ENCODE measurements at places on chromosomes 3 and 15.

GRCh38 chr3:41683666-41684350 lies 278.1 kb downstream of the ULK4 start:
- DNase-seq = peak; percentile 24

GRCh38 chr3:187952849-187953248 lies 201.1 kb upstream of the LPP start:
- DNase-seq = no peak

DNA sequence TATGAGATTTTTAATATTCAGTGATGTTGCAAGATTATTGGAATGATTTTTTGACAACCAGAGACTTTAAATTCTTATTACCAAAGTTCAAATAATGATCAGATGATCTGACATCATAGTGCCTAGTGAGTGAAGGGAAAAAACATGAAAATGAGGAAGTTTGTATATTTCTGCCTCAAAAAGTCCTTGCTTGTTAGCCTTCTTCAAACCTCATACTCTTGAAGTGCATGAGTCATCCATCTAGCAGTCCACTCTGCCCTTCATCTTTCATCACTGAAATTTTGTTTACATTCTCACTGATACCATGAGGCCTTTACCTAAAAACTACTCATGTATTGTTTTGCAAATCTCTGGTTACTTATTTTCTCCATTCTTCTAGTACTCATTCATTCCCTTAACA lies 23.9 kb upstream of the OR5H6 start:
- no peak for DNase-seq

- peak; percentile 73 for DNase-seq
Observed at GRCh38 chr3:150094150-150094933, 123.6 kb upstream of the PFN2 start.

DNA sequence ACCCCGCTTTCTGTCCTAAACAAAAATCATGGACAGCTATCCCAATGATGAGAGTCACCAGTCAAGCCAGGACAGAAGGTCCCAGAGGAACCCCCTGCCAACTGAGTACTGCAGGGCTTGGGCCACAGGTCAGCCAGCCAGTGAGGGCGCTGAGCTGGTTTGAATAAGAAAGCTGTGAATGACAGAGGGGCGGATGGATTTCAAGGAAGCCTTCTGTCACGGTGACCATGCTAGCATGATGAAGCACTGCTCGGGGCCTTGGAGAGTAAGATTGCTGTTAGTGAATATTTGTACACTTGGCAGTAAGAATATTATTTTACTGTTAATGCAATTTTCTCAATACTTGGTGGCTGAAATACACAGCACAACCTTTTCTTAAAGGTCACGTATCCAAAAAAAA lies 734.0 kb upstream of the NR2F2 start:
- DNase-seq = no peak

GRCh38 chr3:49534581-49535441 lies 19.5 kb upstream of the BSN start:
- no peak for DNase-seq

DNA sequence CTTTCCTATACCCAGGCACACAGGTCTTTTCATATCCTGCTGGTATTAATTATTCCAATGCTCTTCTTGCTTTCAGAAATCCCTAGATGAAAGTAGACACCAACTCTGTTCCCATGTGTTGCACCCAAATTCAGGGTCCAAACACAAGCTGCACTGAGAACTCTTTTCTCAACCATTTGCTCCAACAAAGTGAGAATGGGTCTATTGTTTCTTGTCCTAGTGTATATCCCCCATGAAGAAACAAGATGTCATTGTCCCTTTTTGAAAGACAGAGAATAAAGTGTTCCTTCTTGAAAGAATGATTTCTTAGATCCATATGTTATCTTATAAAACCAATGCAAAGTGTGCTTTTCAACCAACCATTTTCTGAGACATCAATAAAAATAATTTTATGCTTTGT lies 353.7 kb downstream of the CNTN6 start:
- DNase-seq = no peak

DNA sequence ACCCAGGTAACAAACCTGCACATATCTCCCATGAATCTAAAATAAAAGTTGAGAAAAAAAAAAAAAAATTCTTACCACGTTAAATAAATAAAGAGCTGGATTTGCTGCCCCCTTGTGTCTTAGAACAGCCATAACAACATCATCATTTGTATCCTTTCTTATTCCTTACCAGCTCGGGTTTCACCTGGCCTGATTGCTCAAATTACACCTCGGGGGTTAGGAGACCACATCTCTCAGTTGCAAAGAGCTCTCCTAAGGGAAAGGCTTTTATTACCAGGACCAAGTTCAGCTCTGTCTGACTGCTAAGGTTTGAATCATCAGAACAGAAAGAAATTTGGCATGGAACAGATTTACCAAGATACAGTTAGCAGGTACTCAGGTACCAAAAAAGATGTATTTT lies 25.8 kb upstream of the RPL39L start:
- peak; percentile 18 for DNase-seq

- no peak for DNase-seq
Observed at GRCh38 chr15:90991587-90992285, 2.6 kb downstream of the PRC1 start.

- DNase-seq = no peak
Observed at GRCh38 chr15:100861511-100861991, 18.1 kb upstream of the ALDH1A3 start.

- DNase-seq = no peak
Observed at GRCh38 chr3:53122933-53123305, 7.3 kb downstream of the RFT1 start.

GRCh38 chr15:29233566-29233965 lies 36.1 kb downstream of the NSMCE3 start:
- no peak for DNase-seq

GRCh38 chr15:40328176-40328575 lies 4.7 kb downstream of the INAFM2 start:
- no peak for DNase-seq

DNA sequence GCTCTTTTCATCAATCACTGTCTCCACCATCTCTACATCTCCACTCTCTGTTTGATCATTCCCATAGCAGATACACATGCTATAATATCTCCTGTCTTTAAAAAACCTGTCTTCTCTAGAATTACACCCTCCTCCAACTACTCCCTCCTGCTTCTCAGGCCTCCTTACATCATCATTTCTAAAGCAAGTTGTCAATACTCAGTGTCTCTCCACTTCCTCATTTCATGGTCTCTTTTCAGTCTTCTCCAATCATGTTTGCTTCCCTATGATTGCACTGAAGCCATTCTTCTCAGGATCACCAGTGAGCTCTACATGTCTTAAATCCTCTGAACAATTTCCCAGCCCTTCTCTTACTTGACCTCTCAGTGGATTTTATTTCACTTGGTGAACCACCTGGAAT lies 87.0 kb upstream of the ZNF280D start:
- DNase-seq = no peak

DNA sequence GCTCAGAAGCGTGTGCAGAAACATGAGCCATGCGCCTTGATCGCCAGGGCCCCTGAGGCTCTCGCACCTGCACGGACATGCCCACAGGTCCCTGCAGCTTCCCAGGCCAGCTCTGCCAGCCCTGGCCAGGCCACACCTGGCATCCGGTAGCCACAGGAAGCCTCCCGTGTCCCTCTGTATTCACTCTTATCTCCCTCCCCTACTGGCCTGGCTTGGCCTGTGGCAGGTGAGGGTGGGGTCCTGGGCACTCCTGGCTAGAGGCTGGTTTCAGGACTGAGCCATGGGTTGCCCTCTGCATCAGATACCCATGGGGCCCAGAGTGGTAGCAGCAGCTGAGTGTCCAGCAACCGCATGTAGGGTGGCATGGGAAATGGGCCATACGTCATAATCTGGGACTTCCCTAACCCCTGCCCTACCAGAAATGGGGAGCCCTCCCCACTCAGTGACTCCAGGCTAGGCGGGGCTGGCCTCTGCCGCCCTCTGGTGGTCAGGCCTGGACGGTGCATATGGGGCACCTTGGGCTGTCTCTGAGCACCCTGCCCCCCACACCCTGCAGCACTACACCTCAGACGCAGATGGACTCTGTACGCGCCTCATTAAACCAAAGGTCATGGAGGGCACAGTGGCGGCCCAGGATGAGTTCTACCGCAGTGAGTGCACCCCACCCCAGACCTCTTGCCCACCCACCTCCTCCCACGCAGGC lies 12.6 kb upstream of the LMAN1L start:
- peak; percentile 48 for DNase-seq

All from foreskin fibroblast (primary cell).